ENCODE measurements at places on chromosomes 3 and 15. TPM values are rescaled to one million over a fixed set of nuclear protein-coding genes. Genes with fewer than 3 reads are reported as not detected.

The NME9 gene
- total RNA-seq, result not detected

The VGLL4 gene
- 28.9 TPM for total RNA-seq

The RAB27A gene
- total RNA-seq, result 9.0 TPM

The SLC28A2 gene
- total RNA-seq, result not detected

The ADGRG7 gene
- not detected for total RNA-seq

The NLGN1 gene
- 10.6 TPM for total RNA-seq

The LSAMP gene
- total RNA-seq, result 0.25 TPM

The PLEKHO2 gene
- 8.7 TPM for total RNA-seq

The GADL1 gene
- not detected for total RNA-seq

The ZKSCAN7 gene
- total RNA-seq, result 1.9 TPM

GRCh38 chr3:11602886-11603527, 40.7 kb downstream of the VGLL4 start:
- no peak for DNase-seq

DNA sequence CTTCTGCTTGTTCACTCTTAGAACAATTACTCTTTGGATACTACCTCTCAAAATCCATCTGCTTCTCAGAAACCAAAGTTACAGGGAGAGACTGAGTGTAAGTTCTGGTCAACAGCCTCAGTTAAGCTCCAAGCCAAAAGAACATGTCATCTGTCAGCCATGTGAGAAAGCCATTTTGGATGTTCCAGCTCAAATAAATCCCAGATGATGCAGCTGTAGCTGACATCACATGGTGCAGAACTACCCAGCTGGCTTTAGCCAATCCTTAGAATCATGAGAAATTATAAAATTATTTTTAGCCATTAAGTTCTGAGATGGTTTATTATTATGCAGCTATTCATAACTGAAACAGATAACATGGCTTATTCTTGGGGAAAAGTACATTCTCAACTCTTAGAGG, 696.0 kb downstream of the ZNF385D start:
- no peak for DNase-seq

- no peak for DNase-seq
These were observed 95.8 kb upstream of the TNFAIP8L3 start for GRCh38 chr15:51190424-51191068.

GRCh38 chr15:83431521-83431920, 15.6 kb upstream of the SH3GL3 start:
- DNase-seq, result no peak

DNA sequence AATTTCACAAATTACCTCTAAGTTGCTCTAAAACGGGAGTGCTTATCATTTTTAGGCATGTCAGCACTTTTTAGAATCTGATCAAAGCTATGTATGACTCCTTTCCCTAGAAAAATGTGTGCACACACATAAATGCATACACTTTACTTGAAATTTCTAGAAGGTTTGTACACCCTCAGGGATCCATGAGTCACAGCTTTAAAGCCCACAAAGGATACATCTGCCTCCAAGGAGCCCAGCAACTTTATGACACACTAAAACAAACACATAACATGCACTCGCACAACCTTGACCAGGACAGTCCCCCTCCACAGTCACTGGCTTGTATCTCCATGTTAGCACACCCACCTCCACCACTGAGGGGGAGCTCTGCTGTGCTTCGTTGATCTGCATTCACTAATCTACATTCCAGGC, 722.0 kb upstream of the CFAP20DC start:
- peak; percentile 90 for DNase-seq

DNA sequence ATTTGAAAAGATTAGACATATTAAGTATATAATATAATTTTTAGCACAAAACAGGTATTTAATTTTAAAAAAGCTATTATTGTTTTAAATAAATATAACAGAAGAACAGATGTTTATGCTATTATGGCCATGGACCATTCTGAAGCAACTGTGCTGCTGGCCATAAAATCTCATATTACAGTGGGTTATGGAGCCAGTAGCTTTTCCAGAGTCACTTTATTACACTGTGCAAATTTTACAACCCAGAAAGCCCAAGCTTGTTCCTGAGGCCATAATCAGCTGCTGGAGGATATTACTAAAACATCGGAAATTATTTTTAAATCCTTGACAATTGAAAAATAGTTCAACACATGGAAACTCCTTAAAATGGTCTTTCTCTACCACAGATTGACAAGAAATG, 557.3 kb upstream of the KCNMB2 start:
- no peak for DNase-seq

DNA sequence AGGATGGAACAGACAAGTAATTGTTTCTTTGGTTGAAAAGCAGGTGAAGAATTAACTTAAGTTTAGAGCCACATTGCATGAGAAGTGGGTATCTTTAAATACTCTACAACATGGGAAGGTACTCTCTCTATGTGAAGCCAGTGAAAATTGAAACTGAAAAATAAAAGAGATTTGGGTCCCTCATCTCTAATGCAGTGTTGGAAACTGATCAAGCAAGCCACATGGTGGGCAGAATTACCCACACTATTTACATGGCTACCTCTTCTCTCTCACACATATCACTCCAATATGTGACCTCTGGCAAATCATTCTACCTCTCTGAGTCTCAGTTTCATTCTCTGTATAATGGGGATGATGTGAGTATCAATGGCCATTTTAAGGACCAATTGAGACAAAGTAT, 339.0 kb downstream of the IL5RA start:
- DNase-seq, result no peak

DNA sequence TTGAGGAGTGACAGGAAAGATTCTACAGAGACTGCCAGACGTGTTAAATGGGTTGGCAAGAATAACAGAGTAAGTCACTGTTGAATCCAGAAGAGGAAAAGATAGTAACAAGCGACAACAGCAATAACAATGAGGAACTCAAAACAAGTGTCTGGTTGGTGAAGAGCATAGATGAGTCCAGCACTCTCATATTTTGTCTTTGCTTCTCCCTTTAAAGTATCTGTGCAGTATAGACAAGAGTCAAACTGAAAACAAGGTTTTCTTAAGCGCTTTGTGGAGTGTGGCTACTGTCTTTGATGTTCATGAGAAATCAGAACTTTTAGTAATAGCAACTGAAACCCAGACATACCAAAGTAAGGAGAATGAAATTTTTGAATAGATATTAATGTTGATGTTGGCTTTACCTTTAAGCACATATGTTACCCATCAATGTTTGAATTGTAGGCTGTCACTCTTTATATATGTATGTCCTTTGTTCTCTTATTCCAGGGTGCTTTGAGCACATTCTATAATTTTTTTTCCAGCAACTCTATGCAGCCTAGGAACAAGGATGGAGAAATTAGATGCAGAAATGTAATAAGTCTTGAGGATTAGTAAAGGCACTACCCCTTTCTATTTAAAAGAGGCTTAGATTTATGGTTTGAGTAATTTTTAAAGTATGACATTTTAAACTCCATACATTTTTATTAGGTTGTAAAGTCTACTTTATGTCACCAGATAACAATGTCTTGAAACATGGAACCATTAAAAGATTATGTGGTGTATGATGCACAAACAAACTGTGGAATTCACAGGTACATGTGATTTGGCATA, 185.5 kb downstream of the NFKBIZ start:
- no peak for DNase-seq

- no peak for DNase-seq
These were observed 27.1 kb downstream of the FAH start for GRCh38 chr15:80179935-80180334.

- peak; percentile 80 for DNase-seq
These were observed 1.8 kb upstream of the PLXND1 start for GRCh38 chr3:129608087-129608935.

- no peak for DNase-seq
These were observed 6.2 kb downstream of the SEMA3F start for GRCh38 chr3:50161320-50161719.

GRCh38 chr15:67593562-67593961, 51.1 kb downstream of the MAP2K5 start:
- no peak for DNase-seq

DNA sequence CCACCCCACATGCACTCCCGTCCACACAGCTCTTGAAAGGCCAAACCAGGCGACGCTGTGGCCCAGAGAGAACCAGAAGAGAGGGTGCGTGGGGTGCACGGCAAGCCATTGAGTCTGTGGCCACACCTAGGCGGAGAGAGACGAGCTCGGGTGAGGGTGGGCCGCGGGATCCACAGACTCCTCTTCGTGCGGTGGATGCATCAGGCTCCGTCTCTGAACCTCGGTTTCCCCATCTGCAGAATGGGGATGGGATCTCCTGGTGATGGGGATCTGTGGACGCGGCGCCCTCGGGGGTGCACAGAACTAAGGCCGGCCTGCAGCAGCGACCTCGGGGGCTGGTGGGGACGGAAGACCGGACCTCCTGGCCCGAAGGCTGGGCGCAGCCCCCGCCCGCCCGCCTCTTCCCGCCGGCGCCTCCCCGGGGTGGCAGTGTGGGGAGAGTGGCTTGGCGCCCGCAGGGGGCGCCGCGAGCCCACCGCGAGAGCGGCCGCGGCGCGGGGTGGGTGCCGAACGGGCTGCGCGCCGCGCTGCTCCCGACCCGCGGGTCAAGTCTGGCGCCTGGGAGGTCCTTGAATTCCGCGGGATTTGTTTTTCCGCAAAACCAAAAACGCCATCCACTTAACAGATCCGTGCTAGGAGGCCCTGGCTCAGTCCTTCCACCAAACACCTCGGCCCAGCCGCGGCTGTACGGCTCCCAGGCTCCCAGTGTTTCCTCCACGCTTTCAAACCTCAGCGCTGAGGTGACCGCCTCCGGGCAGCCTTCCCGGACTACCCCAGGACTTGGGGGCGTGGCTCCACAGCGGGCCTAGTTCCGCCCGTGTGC, 13.2 kb upstream of the ADPGK start:
- DNase-seq, result peak; percentile 13

DNA sequence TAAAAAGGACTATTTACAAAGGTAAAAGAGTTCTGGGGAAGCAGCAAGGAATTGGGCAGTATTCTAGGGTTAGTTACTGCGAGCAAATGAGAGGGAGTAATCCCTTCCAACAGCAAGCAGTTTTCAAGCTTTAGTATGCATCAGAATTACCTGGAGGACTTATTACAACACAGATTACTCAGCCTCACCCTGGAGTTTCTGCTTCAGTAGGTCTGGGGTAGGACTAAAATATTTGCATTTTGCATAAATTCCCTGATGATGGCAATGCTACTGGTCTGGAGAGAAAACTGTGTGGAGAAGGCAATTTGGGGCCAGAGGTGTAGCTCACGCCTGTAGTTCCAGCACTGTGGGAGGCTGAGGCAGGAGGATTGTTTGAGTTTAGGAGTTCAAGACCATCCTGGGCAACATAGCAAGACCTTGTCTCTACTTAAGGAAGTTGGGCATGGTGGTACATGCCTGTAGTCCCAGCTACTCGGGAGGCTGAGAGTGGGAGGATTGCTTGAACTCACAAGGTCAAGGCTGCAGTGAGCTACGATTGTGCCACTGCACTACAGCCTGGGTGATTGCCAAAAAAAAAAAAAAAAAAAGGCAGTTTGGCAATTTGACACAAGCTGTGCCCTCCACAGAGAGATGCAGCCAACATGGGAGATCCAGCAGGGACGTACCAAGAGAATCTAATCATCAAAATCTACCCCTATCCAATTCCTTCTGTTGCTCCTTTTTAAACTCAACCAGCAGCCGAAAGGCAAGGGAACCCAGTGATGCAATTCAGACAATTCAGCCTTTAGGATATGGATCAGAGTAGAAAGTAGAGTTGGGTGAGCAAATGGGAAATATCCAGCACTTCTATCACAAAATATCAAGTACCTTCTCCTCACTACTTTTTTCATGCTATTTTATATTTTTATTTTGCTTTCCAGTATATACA, 27.1 kb upstream of the AP4E1 start:
- peak; percentile 20 for DNase-seq

DNA sequence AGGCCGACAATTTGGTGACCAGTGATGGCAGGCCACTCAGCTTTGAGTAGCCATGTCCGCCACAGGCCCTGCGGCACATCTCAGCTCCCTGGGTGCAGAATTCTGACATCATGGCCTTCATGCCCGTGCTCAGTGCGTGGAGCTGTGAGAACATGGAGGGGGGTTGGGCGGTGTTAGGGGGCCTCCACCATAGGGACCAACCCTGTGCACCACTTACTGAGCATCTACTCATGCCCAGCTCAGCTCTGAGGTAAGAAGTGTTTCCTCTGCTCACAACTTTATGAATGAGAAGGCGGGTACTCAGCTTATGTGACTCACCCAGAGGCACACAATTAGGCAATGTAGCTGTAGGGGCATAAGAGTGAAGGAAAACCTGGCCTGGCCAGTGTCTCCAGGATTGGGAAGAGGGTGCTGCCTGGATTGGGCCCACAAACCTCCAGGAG, 10.5 kb downstream of the ACOX2 start:
- peak; percentile 89 for DNase-seq

- DNase-seq, result no peak
These were observed 521.8 kb upstream of the CNTN3 start for GRCh38 chr3:75136100-75136897.

DNA sequence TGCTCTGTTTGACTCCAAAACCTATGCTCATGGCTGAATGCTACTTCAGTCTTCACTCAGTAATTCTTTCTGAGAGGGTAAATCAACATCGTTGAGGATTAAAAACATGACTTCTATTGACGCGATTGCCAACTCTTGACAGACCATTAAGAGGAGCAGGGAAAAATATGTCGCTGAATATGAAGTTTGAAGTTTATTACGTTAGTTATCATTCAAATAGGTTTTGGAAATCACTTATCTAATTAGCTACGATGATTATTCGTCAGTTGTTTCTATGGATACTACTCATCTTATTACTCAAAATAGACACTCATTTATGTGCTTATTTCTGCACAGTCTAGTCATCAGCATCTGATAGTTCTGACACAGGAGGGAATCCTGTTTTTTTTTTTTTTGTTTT, 279.2 kb upstream of the TBL1XR1 start:
- DNase-seq, result no peak

DNA sequence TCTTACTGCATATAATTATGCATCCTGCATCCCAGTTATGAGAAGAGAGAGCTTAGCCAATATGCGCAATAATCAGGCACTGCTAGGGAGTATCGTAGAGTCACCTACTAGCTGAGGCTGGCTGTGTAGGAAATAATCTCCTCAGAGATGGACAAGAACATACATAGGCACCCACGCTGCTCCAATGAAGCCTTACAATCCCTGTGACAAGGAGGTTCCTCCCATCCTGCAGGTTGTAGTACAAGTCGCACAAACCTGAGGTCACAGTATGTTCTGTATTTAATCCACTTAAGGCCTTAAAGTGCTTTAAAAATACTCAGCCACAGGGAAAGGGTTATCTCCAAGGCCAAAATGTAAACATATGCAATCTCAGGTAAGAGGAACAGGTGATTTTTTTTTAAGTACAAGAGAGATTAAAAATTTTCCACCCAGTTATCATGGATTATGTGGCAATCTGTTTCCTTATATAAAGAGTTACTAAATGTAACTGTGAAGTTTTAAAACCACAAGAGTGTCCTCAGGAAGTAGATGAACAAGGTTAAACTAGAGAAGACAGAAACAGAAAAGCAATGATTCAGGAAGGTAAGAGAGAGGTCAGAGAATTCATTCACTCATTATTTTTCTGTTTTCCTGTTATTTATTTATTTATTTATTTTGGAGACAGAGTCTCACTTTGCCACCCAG, 7.5 kb upstream of the COLQ start:
- no peak for DNase-seq

GRCh38 chr15:66886241-66886675, 179.1 kb upstream of the SMAD3 start:
- peak; percentile 26 for DNase-seq

GRCh38 chr15:79837846-79838245, 59.0 kb downstream of the MTHFS start:
- no peak for DNase-seq
